ENCODE measurements at places on chromosomes 13 and 19.
A peak's percentile ranks its signal among the peaks of the same experiment; 100 is the strongest.

DNA sequence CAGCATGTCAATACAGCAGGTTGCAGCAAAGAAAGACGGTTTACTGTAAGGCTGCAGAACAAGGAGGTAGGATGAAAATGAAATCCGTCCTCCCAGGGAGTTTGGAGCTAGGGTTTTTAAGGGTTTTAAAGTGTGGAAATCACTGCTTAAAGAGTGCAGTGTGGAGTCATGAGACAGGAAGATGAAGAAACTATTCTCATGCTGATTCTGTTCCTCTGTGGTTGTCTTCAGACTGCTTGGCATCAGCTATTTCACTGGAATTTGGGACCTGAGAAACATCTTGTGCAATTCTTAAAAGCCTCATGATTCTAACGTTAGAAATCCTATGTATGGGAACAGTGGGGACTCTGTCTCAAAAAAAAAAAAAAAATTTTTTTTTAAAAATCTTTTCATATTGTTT lies 11.4 kb downstream of the ZNF331 start:
- no peak for DNase-seq

- no peak for DNase-seq
Observed at GRCh38 chr13:40170982-40171381, 495.5 kb downstream of the FOXO1 start.

- DNase-seq: peak; percentile 68
Observed at GRCh38 chr19:11538232-11539036, at the start of gene CNN1. CNN1 (plus strand) TSS chr19:11538851; CDS start chr19:11538928, 77 bp downstream.

GRCh38 chr13:61030445-61030844 lies 385.2 kb downstream of the PCDH20 start:
- no peak for DNase-seq

GRCh38 chr13:39766464-39767158 lies 111.1 kb downstream of the COG6 start:
- no peak for DNase-seq

DNA sequence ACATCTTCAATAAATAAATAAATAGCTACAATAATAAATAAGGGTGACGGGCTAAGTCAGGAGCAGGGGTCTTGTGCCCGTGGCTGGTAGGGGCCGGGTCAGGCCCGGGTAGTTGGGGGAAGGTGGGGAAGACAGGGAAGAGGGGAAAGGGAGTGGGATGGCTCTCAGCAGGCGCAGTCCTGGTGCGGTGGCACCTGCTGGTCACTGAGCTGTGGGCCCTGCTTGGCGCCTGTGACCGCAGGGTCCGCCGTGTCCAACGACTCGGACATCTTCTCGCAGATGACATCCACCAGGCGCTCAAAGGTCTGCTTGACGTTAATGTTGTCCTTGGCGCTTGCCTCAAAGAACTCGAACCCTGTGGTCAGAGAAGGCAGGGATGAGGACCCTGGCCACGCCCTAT lies 4.3 kb downstream of the MPV17L2 start:
- DNase-seq: no peak

DNA sequence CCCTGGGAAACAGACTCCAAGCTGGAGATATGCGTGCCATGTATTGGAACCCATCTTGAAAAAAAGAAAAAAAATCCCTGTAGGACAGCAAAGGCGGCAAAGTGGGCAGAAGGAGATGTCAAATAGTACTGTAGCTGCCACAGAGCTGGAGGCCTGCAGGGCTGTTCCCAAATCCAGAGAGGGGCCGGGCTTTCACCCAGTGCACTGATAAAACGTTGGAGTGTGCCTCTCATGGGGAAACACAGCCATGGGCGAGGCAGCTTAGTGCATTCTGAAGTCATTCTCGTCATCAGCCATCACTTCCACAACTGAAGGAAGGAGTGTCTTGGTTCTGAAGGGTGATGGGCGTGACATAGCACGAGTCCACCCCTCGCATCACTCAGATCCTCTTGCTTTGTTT lies 4.8 kb downstream of the SGCG start:
- DNase-seq: no peak

DNA sequence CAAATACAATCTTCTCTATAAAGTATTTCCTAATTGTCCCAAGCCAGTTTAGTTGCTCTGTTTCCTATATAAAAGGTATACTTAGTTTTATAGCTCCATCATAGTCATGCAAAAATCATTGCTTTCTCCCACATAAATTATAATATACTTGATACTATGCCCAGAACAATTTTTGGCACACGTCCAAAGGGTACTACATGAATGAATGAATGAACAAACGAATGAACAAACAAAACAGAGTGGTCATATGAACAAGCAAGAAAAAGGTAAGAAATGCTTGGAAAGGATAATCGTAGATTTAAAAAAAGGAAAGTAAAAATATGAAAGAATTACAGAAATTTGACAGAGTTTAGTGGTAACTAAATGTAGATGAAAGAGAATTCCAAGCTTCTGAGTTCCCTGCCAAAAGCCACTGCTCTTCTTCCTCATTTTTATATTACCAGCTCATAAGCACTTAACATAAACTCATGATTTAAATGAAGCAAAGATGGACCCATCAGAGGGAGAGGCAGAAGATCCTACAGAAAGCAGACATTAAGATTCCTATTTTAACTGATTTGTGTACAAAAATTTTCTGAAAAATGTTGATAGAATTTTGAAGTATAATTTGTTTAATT lies 123.2 kb downstream of the ENOX1 start:
- DNase-seq: no peak

GRCh38 chr19:11535792-11536595 lies 2.7 kb upstream of the CNN1 start:
- peak; percentile 94 for DNase-seq

GRCh38 chr13:50229960-50230661 lies 214.9 kb downstream of the KCNRG start:
- no peak for DNase-seq

DNA sequence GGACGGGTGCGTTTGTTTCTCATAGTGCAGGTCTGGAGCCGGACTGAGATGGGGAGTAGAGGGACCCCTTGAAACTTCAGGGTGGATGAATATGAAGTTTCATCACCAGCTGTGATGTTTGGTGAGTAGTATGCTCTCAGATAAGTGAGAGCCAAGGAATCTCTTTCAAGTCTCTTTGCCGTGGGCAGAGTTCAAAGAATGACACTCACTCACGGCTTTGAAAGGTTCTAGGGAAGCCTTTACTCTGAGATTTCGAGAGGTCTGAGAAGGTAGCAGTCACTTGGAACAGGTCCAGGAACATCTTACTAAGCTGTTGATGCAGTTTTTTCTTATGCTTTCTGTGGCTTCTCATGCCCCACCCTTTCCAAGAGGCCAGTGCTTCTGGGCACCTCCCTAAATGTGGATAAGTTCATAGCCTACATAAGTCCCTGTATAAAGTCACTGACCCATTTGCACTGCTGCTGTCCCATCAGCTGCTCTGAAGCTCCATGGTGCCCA lies at the start of gene IGFL2:
TSS of gene IGFL2 (plus strand) at position 448 of the 498 bp plus-strand sequence. CDS start at position 489, 41 bp downstream.
- DNase-seq: no peak

DNA sequence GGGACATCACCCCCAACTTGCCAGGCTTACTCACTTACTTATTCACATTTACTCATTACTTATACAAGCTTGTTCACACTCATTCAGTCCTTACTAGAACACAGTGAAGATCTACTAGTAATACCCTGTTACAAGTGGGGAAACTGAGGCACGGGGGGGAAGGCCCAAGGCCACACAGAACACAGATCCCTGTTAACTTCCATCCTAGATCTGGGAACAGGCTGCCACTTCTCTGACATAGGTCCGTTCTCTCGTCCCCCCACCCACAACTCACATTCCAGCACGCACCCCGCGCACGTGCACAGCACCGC lies 1.5 kb upstream of the NRTN start:
- no peak for DNase-seq

DNA sequence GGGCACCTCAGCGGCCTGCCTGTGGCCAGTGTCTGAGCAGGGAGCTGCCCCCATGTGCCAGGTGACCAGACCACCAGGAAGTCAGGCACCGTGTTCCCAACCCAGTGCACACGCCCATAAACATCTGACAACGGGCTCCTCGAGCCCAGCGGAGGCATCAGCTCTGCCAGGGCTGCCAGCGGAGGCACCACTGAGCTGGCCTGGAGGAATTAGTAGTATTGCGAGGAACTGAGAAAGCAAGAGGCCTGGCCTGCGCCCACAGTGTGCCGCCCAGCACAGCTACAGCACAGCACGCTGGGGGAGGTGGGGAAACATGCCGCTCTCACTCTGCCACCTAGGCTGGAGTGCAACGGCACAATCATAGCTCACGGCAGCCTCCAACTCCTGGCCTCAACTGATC lies 44.6 kb downstream of the ANKRD27 start:
- no peak for DNase-seq

GRCh38 chr19:45809643-45810159 lies 5.4 kb downstream of the RSPH6A start:
- DNase-seq: no peak

- no peak for DNase-seq
Observed at GRCh38 chr19:1007399-1008251, 7.4 kb downstream of the GRIN3B start.

DNA sequence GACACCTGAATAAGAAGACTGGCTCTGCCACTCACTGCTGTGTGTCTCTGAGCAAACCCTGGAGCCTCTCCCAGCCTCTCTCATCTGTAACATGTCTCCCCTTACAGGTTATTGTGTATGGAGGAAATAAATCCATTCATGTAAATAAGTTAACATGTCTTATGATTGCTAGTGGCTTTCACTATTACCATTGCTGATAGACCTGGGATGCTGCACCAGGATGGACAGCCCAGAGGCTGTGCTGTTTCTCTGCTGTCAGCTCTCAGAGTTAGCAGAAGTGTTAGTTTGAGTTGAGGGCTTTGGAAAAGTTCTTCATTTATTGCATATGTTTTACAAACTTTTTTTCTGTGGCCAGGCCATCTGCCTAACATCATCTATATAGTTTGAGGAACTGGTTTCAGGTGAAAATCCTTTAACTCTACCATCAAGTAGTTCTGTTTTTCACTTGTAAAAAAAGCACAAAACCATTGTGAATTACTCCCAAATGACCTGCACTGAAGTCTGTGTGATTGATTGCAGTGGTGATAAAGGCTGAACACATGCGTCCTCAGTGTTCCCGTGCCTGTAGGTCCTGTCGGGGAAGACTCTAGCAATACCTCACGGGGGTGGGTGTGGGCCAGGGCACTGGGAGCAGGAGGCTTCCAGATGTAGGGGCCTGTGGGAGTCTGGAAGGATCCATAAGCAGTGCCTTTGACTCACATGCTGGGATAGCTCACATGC lies 24.6 kb downstream of the MPHOSPH8 start:
- no peak for DNase-seq

DNA sequence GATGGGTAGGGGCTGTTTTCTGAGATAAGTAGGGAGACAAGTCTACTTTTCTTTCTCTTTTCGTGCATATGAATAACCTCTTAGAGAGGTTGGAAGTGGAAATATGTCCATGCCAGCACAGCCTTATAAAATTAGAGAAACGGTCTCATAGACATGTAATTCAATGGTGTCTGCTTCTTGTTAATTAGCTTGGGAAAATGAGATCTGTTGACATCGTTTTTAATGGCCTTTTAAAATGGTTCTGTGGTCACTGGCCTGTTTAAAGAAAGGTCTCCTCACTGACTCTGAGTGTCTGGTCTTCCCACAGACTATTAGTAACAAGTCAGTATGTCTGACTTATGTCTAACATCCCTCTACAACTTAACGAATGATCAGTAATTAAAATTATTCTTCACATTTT lies 487.1 kb downstream of the SLITRK6 start:
- no peak for DNase-seq

GRCh38 chr19:41918095-41918494 lies 10.2 kb downstream of the ERFL start:
- DNase-seq: no peak

- DNase-seq: no peak
Observed at GRCh38 chr13:93407551-93407950, 180.9 kb downstream of the GPC6 start.

DNA sequence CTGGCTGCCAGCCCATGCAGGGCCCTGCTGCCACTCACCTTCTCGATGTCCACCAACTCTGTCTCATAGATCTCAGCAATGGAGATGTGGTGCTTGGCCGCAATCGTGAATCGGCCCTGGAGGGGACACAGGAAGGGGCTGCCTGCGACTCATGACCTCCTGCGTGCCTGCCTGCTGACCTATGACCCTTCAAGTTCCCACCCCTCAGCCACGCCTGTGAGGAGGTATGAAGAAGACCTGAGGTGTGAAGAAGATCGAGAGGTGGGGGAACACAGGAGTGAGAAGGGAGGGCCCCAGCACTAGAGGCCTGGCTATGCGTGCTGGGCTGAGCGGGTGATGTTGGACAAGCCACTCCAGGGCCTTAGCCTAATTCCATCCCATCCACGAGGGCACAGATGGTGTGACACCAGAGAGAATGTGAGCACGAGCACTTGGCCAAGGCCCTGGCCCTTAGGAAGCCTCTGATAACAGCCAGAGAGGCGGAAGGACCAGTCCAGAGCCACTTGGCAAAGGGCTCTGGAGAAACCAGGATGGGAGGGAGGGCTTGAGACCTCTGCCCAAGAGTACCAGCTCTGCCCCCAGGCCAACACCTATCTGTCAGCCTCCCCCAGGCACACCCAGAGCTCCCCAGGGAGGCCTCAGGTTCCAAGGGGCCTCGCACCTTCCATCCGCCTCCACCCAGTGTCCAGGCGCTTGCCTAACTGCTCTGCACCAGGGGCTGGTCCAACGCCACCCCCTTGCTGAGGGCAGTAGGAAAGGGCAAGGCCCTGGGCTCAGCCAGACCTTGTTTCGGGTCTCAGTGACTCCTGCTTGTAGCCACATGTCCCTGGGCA lies 9.6 kb upstream of the KPTN start:
- DNase-seq: no peak

- DNase-seq: no peak
Observed at GRCh38 chr13:76879883-76880270, 6.3 kb downstream of the KCTD12 start.

DNA sequence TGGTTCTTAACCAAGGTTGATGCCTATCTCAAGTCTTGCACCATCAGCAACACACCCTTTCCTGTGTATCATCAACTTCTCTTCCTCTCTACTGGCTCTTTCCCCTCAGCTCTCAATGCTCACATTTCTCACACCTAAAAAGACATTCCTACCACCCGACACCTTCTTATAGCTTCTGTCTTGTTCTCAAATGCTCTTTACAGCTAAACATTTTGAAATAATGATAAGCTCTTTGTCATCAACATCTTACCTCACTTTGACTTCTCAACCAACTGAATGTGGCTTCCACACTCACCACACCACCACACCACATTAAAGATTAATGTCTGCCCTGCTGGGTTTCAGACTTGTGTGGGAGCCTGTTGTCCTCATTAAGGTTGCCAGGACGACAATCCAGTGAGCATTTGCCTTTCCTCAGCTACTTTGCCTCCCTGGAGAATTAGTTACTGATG lies 67.8 kb downstream of the RXFP2 start:
- DNase-seq: no peak

- DNase-seq: no peak
Observed at GRCh38 chr13:111202156-111202621, 87.1 kb downstream of the ARHGEF7 start.

- no peak for DNase-seq
Observed at GRCh38 chr13:36807616-36808015, 11.4 kb upstream of the RFXAP start.

GRCh38 chr19:5624018-5624663 lies 1.3 kb downstream of the SAFB start:
- no peak for DNase-seq

- DNase-seq: peak; percentile 59
Observed at GRCh38 chr13:44576351-44577235, 463 bp upstream of the TSC22D1 start.

GRCh38 chr19:3184847-3185460 lies 776 bp upstream of the NCLN start:
- no peak for DNase-seq

GRCh38 chr19:36572593-36573019 lies 486 bp downstream of the ZNF529 start:
- no peak for DNase-seq

- no peak for DNase-seq
Observed at GRCh38 chr13:99725644-99726043, 224.4 kb downstream of the TM9SF2 start.

- peak; percentile 61 for DNase-seq
Observed at GRCh38 chr19:17718947-17719711, at the start of gene MAP1S. MAP1S (plus strand) TSS chr19:17719480; CDS start chr19:17719503, 23 bp downstream.

All from mesothelial cell of epicardium (in vitro differentiated cells).